ENCODE measurements at places on chromosomes 1 and 21. TPM values are rescaled to one million over a fixed set of nuclear protein-coding genes. Genes with fewer than 3 reads are reported as not detected.

TNFRSF9 gene
- total RNA-seq, result not detected

SPRR2F gene
- not detected for total RNA-seq

FBLIM1 gene
- 113 TPM for total RNA-seq

TCP10L gene
- 0.14 TPM for total RNA-seq

HIVEP3 gene
- 7.7 TPM for total RNA-seq

GRCh38 chr1:59487335-59488031 lies 190.6 kb downstream of the FGGY start:
- H3K27ac ChIP-seq, result peak overlapping the region; percentile 91
- no peaks in the 10 kb centered on the region for H3K27me3 ChIP-seq
- H3K4me1 ChIP-seq, result peaks cover 85% of the 10 kb centered on the region
- H3K36me3 ChIP-seq, result peaks cover 38% of the 10 kb centered on the region

DNA sequence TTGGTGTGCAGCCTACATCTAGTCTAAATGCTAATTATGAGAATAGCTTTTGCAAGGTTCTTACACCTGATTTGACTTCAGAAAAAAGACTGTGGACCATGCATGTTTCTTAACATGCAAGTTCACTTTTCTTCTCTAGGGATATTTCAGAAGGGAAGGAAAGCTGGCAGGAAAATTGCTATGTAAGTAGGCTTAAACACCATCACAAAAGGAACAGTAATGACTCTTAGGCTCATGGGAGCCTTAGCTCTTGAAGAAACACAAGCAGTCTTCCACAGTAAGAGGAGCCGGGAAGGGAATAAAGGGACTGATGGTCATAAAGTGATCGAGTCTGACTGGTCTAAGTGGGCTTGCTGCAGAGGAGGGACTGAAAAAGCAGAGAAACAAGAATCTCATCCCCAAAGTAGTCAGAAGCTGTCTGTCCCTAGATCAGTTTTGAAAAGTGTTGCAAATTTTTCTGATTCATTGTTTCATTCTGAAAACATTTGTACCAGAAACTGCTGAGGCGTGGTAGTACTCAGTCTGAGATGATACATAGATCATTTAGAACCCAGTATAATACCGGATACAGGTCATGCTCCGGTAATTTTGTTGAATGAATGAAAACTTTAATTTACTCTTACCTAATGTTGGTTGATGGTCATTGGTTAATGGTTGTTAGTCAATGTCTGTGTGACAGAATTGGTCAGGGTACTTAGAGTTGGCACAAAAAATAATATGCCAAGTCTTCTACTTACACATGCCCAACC lies 40.9 kb downstream of the SMYD2 start:
- no peak overlapping the region for H3K27ac ChIP-seq
- no peak overlapping the region for H3K4me3 ChIP-seq
- H3K36me3 ChIP-seq, result peaks cover 9% of the 10 kb centered on the region
- DNase-seq, result no peak
- H3K27me3 ChIP-seq, result no peaks in the 10 kb centered on the region

DNA sequence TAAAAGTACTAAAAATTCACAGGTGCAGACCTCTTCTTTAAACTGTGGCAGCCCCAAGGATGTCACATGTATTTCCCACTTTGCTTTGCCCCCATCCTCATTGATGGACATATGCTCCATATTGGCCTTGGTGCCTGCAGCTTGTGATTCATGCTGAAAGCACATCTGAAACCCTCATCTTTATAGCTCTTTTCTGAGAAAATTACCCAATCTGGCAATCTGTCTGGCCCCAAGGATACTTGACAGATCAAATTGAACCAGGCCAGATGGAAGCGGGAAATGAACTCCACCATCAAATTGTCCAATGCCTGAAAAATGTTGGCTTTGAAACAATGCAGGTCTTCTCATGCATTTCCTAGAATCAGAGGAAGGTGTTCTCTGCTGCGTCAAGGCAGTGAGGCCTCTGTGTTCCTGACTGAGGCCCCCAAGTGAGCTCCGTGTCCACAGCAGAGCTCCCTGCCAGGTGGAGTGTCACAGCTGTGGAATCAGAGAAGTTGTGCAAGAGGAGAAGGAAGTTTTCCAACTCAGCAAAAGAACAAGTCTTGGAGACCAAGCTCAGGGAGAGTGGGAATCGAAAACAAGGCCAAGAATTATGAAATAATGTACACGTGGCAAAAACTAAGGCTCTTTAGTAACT lies 323.7 kb downstream of the PLPP3 start:
- no peak for DNase-seq
- H3K4me1 ChIP-seq, result no peaks in the 10 kb centered on the region
- H3K27ac ChIP-seq, result no peak overlapping the region
- no peak overlapping the region for H3K4me3 ChIP-seq
- peaks cover 4% of the 10 kb centered on the region for H3K27me3 ChIP-seq

- no peaks in the 10 kb centered on the region for H3K27me3 ChIP-seq
- no peak for DNase-seq
- peaks cover 4% of the 10 kb centered on the region for H3K36me3 ChIP-seq
- H3K4me1 ChIP-seq, result peaks cover 32% of the 10 kb centered on the region
Measured at GRCh38 chr1:235855811-235856429, 10.8 kb downstream of the LYST start.

DNA sequence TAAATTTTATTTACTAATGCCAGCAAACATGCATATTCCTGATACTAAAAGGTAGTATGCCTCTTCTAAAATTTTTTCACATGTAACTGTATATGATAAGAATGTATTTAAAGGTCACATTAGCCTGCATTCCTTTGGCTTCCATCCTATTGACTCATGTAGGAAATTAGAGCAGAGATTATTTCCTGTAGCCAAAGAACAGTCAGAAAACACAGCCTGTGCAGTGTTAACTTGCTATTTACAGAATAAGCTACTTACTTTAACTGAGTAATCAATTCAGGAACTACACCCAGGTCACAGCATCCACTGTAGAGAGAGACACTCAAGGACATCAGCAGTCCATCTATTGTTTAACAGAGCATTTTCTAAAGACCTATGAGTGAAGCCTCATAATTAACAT lies 154.5 kb upstream of the ADGRL4 start:
- H3K4me1 ChIP-seq, result peaks cover 18% of the 10 kb centered on the region
- H3K27ac ChIP-seq, result peak overlapping the region; percentile 39
- H3K36me3 ChIP-seq, result peaks cover 13% of the 10 kb centered on the region
- DNase-seq, result peak; percentile 50

DNA sequence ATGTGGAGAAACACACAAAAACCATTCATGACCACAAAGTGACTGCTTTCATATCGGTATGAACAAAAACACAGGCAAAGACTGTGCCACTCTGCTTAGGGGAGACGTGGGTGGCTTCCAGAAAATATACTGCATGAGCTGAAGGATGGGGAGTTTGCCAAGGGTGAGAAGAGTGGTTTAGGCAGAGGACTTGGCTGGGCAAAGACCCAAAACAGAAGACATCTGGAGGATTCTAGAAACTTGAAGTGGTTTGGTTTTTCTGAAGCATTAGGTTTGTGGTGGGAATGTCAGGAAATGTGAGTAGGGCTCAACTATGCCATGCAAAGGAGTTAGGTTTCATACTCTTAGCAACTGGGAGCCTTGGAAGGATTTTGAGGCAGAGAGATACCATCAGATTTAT lies 26.6 kb upstream of the DNM3 start:
- H3K27me3 ChIP-seq, result peaks cover 5% of the 10 kb centered on the region
- H3K4me3 ChIP-seq, result no peak overlapping the region
- peaks cover 16% of the 10 kb centered on the region for H3K4me1 ChIP-seq
- no peak for DNase-seq
- no peaks in the 10 kb centered on the region for H3K36me3 ChIP-seq

DNA sequence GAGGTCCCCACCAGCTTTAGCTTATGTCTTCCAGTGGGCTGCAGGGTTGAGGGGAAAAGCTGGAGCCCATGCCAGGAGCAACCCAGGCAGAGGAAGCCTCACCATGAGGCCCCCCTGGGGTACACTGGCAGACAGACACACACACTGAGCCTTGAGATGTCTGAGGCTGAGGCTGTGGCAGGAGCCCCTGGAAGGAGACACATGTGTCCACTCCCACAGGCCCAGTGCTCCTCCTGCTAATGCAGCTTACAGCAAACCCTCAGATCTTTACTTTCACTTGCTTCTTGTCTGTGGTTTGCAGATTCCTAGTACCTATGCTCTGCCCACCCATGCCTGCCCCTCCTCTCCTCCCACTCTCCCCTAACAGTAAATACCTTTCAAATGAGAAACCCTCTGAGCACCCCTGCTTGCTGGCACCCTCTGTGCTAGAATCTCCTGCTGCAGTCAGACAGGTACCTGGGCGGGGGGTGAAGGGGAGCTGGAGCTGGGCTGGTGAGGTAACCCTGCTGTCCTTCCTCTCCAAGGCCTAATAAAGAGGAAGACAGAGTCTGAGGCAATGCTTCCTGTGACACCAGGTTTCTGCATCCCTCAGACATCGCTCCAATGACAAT lies 63.4 kb upstream of the NEK2 start:
- DNase-seq, result no peak
- H3K27ac ChIP-seq, result no peak overlapping the region
- H3K4me3 ChIP-seq, result no peak overlapping the region
- H3K36me3 ChIP-seq, result no peaks in the 10 kb centered on the region
- peaks cover 21% of the 10 kb centered on the region for H3K4me1 ChIP-seq

DNA sequence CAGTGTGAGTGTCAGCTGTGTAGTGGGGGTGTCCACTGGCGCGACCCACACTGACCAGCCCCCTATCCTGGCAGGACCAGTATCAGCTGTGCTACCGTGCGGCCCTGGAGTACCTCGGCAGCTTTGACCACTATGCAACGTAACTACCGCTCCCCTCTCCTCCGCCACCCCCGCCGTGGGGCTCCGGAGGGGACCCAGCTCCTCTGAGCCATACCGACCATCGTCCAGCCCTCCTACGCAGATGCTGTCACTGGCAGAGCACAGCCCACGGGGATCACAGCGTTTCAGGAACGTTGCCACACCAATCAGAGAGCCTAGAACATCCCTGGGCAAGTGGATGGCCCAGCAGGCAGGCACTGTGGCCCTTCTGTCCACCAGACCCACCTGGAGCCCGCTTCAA lies 28.1 kb upstream of the KDM4A start:
- no peak for DNase-seq
- no peak overlapping the region for H3K4me3 ChIP-seq
- H3K4me1 ChIP-seq, result no peaks in the 10 kb centered on the region
- H3K27me3 ChIP-seq, result peaks cover 1% of the 10 kb centered on the region
- H3K36me3 ChIP-seq, result peaks cover 4% of the 10 kb centered on the region

- H3K36me3 ChIP-seq, result no peaks in the 10 kb centered on the region
- peak overlapping the region; percentile 27 for H3K27ac ChIP-seq
- H3K27me3 ChIP-seq, result peaks cover 27% of the 10 kb centered on the region
- peak overlapping the region; percentile 37 for H3K4me3 ChIP-seq
- peak; percentile 6 for DNase-seq
- peaks cover 10% of the 10 kb centered on the region for H3K4me1 ChIP-seq
Measured at GRCh38 chr1:63746129-63746864, 27.5 kb upstream of the ROR1 start.

DNA sequence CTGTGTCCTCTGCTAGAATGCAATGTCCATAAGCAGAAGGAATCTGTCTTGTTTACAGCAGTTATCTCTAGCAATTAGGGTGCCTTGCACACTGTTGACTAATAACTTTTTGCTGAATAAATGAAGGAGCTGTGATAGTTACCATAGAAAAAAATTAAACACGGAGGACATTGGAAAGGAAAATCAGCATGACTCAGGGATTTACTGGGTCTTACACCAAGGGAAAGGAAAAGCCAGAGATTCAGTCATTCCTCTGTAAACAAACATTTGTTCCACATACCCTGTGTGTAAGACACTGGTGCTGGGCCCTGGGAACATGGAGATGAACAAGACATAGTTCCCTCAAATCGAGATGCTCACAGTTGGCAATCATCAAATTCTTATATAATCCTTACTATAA lies 183.3 kb downstream of the PTGER3 start:
- H3K36me3 ChIP-seq, result no peaks in the 10 kb centered on the region
- H3K27ac ChIP-seq, result peak overlapping the region; percentile 60
- H3K4me3 ChIP-seq, result no peak overlapping the region
- H3K27me3 ChIP-seq, result no peaks in the 10 kb centered on the region
- DNase-seq, result peak; percentile 71
- peaks cover 23% of the 10 kb centered on the region for H3K4me1 ChIP-seq

DNA sequence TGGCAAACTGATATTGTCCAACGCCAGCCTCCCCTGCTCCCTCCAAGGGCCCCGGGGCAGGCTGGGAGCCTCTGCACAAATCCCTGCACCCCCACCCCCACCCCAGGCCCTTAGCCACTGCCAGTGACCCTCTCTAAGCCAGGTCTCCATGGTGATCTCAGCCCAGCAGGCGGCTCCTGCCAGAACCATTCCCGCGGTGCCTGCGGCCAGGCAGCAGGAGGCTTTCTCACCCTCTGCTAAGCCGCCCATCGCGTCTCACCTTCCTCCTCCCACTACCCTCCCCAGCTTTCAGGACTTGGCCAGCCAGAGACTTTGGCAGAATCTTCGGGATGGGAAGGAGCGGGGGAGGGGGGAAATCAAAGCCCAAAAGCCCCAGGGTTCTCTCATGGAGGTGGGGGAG lies 46.8 kb upstream of the WASF2 start:
- peak overlapping the region; percentile 97 for H3K27ac ChIP-seq
- H3K27me3 ChIP-seq, result peaks cover 13% of the 10 kb centered on the region

DNA sequence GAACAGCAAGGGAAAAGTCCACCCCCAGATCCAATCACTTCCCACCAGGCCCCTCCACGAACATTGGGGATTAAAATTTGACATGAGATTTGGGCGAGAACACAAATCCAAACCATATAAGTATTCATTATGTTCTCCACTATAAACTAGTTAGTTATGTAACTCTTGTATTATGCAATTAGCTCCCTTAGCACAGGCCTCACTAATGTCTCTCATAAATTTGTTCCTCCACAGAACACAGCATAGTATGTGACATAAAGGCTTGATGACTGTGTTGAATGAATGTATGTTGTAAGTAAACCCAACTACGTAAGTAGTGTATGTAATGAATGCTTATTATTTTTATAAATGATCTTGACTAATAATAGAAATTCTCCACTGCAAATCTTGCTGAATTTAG lies 223.3 kb upstream of the ZRANB2 start:
- peaks cover 4% of the 10 kb centered on the region for H3K27me3 ChIP-seq
- no peak overlapping the region for H3K27ac ChIP-seq
- H3K36me3 ChIP-seq, result no peaks in the 10 kb centered on the region
- no peak overlapping the region for H3K4me3 ChIP-seq

DNA sequence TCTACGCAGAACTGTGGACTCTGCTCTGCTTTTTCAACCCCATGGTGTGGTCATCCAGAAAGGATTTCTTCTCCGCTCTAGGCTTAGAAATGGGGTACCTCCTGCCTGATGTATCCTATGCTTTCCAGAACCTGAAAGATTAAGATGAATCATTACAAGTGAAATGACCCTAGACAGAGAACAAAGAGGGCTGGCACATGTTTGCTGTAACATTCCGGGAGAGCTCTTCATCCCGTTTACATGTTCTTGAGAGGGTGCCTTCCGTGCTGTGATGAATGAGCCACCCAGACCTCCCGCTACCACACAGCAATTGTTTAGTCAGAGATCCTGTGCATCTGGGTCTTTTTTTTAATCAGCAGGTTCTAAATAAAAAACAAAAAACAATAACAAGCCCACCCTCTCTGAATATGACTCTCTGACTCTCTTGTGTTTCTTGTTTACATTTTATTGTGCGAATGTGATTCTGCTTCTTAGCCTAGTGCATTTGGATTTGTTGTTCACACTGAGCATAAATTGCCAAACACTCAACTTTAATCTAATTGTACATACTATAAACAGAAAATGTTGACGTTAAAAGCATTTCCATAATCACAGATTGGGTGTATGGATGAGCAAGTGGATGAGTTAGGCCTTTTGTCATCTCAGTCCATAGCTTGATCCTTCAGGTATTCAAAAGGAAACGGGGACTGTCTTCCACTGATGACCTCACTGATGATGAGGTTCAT lies 87.1 kb downstream of the GPR88 start:
- no peaks in the 10 kb centered on the region for H3K36me3 ChIP-seq
- no peak overlapping the region for H3K4me3 ChIP-seq
- no peaks in the 10 kb centered on the region for H3K27me3 ChIP-seq
- DNase-seq, result no peak

GRCh38 chr1:110165761-110166231 lies 15.5 kb downstream of the SLC6A17 start:
- no peak overlapping the region for H3K4me3 ChIP-seq
- H3K27me3 ChIP-seq, result peaks cover 28% of the 10 kb centered on the region
- no peak overlapping the region for H3K27ac ChIP-seq
- H3K4me1 ChIP-seq, result no peaks in the 10 kb centered on the region
